ENCODE measurements at places on chromosomes 7 and 10.
A peak's percentile ranks its signal among the peaks of the same experiment; 100 is the strongest.

DNA sequence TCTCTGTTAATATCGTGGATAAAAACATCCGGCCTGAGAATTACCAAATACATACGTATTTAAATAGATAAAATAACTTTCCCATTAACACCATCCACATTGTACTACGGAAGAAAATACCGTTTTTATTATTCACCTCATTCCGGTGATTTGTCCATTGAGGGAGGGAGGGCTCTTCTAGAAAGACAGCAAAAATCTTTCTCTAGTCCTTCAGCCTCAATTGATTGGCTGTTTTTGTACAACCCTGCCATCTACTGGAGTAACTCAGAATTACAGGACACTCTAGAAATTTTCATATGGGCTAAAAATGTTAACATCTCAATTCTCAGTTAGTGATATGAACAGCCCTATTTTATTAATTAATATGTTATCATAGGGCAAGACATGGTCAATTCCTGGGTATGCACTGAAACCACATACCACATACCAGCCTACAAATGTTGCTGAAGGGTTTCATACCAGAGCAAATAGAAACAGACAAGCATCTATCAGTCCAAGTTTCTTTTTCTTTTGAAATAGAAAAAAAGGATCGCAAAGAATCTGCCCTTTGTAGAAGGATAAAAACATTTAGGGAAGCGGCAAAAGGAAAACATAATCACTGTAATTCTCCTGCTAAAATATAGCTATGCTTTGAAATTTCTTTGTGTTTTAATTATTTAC lies 55.8 kb upstream of the CDCA7L start:
- DNase-seq = peak; percentile 53

- no peak for DNase-seq
Measured at GRCh38 chr10:1678084-1678483, 59.2 kb downstream of the ADARB2 start.

DNA sequence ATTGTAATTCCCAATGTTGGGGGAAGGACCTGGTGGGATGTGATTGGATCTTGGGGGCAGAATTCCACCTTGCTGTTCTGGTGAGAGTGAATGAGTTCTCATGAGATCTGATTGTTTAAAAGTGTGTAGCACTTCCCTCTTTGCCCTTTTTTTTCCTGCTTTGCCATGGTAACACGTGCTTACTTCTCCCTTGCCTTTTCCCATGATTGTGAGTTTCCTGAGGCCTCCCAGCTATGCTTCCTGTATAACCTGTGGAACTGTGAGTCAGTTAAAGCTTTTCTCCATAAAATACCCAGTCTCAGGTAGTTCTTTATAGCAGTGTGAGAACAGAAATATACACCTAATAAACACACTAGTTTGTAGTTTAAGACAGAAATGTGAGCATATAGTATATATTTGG lies 166.8 kb upstream of the MAGI2 start:
- DNase-seq = no peak

- DNase-seq = no peak
Measured at GRCh38 chr10:117130862-117131375, 7.2 kb downstream of the VAX1 start.

- no peak for DNase-seq
Measured at GRCh38 chr7:37541810-37542443, 93.3 kb upstream of the ELMO1 start.

DNA sequence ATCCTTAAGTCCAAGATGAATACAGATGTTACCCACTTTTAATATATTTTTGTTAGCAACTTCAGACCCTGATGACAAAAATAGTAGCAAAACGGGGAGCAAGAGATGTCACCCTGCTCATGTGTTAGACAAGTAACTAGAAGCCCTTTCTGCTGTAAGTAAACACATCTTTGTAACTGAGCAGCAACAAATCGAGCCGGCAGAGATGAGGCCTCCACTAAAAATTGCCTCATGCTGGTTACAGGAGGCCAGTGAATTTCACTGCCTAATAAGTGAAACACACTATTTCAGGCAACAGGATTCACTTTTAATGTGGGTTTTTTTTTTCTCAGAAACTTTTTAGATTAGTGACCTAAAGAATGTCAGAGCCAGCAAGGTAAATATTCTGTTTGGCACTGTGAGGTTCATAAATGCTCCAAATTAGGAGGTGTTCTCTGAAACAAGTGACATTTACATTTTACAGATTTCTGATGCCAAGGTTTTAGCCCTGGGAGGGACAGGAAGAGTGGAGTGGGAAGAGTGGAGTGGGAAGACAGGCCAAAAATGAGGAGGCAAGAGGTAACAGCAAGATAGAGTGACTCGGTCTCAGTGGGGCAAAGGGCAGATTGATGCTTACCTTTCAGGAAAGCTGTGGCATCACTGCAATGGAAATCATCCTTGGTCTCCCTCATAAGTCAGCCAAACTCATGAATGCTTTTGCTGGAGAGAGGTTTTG lies 53.6 kb upstream of the LRRC17 start:
- no peak for DNase-seq

DNA sequence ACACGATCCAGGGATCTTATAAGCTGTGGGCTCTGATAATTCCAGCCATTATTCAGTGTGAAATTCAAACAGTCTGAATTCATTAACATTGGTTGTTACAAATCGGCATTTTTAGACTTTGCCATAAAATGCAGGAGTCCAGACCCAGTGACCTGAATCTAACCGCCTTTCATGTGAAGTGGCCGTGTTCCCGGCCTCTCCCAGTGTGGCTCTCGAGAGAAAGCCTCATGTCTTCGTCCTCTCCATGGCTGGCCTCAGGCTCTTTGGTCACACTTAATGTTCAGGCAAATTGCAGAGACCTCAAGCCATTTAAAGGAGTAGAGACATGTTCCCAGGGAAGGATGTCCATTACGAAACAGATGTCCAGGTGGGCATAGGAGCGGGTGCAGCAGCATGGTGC lies 59.3 kb downstream of the CTBP2 start:
- no peak for DNase-seq
